HCEC 1CT (cell line): ENCODE measurements at places on chromosomes 2 and 18.

DNA sequence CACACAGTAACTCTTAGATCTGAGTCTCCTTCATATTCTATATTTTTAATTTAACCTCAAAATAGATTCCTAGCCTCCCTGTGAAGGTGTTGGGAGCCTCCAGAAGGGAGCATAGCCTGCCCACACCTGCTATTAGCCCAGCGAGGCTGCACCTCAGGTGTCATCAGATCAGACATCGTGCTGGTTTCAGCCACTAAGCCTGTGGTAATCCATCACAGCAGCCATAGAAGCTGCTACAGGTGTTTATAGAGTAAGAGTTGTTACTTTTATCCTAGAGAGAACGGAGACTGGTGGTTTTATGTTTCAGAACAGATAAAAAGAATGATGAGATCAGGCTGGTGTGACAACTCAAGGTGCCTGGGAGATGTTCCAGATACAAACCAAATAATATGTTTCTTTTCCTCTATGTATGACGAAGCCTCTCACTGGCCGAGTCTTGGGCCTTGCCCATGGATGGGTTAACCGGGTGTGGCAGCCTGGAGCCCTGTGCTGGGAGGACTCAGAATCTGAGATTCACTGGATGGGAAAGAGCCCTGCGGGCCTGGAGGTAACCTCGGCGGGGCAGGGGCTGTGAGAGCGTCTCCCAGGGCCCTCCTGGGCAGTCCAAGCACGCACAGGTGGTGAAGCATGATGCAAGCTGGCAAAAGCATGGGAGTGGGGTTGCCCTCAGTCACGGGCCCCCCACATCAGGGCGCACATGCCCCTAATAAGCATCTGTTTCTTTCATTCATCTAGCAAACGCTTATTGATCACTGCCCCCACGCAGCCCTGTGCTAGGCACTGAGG is 73.7 kb downstream of the MRPS9 start:
- no peak for DNase-seq

GRCh38 chr2:216692636-216693413 is 2.5 kb downstream of the IGFBP5 start:
- peak; percentile 24 for DNase-seq

GRCh38 chr2:27376866-27377617 is 3.5 kb downstream of the ZNF513 start:
- no peak for DNase-seq

- peak; percentile 26 for DNase-seq
Measured at GRCh38 chr2:69013840-69014821, 1.2 kb downstream of the ANTXR1 start.

DNA sequence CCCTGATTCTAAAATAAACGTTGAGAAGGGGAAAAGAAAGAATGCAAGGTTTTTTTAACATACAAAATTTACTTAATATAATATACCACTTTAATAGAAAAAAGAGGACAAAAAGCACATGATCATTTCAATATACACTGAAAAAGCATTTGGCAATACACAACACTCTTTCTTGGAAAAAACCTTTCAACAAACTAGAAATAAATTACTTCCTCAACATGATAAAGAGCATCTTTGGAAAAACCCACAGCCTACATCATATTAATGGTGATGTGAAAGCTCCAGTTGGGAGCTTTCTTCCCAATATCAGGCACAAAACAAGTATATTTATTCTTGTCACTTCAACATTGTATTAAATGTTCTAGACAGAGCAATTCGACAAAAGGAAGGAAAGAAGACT is 3.0 kb upstream of the POLR1B start:
- DNase-seq: no peak

GRCh38 chr2:55883829-55884228 is 39.8 kb downstream of the EFEMP1 start:
- no peak for DNase-seq

- no peak for DNase-seq
Measured at GRCh38 chr2:6475155-6475940, 390.4 kb downstream of the CMPK2 start.

DNA sequence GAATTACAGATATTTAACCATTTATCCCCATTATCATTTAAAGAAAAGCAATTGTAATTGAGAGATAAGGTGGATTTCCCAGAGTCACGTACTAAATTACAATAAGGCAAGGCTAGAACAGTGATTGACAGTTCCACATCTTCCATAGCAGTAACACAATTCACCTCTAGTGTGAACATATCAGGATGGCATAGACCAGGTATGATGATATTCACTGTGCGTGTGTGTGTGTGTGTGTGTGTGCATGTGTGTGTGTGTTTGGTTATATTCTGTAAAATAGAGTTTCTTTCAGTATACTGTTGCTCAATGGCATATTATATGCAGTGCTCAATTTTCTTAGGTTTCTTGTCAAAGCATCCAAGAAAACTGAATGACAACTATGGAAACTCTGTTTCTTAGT is 1.7 kb downstream of the SCN2A start:
- DNase-seq: no peak

GRCh38 chr18:32160547-32160946 is 29.3 kb upstream of the MEP1B start:
- no peak for DNase-seq

DNA sequence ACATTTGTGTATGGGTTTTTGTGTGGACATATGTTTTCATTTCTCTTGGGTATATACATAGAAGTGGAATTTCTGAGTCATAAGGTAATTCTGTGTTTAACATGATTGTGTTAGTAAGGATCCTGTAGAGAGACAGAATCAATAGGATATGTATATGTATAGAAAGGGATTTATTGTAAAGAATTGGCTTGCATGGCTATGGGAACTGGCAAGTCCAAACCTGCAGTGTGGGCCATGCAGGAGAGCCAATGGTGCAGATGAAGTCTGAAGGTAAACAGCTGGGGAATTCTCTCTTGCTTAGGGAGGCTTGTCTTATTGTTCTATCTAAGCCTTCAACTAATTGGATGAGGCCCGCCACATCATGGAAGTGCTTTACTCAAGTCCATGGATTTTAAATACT is 39.2 kb upstream of the IL1R2 start:
- no peak for DNase-seq

DNA sequence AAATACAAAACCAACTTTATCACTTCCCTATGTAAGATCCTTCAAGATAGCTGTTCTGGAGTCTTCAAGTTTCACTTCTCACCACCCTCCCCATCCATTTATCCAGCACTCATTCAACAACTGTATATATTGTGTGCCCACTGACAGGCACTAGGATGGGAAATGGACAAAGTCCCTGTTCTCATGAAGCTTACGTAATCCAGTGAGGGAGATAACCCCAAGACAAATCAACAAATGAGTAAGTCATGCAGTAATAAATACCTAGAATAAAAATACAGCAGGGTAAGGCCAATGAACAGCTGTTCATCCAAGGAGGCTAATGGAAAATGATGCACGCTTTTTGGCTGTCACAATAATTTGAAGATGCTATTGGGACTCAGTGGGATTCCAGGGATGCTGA is 133.8 kb downstream of the MEMO1 start:
- DNase-seq: peak; percentile 18

- DNase-seq: no peak
Measured at GRCh38 chr2:144480285-144480684, 39.6 kb downstream of the ZEB2 start.
